Fibroblast of the conjunctiva (primary cell): ENCODE measurements at places on chromosomes 7 and 10.

DNA sequence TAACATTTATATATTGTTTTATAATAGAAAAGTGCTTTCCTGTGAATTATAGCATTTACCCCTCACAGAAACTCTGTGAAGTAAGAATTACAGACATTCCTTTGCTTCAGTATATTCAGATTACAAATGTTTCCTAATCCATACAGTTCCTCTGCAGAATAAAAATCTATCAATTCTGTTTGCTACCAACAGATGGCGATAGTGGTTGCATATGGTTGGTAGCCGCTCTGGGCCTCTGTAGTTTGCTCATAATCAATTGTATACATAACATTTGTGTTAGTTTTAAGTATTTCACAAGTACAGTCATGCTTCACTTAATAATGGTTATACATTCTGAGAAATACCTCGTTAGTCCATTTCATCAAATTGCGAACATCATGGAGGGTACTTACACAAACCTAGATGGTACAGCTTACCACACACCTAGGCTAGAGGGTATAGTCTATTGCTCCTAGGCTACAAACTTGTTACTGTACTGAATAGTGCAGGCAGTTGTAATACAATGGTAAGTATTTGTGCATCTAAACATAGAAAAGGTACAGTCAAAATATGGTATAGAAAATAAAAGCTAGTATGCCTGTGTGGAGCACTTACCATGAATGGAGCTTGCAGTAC, 94.4 kb upstream of the STEAP4 start:
- DNase-seq: no peak

GRCh38 chr7:28142650-28143049, 37.9 kb downstream of the JAZF1 start:
- no peak for DNase-seq

DNA sequence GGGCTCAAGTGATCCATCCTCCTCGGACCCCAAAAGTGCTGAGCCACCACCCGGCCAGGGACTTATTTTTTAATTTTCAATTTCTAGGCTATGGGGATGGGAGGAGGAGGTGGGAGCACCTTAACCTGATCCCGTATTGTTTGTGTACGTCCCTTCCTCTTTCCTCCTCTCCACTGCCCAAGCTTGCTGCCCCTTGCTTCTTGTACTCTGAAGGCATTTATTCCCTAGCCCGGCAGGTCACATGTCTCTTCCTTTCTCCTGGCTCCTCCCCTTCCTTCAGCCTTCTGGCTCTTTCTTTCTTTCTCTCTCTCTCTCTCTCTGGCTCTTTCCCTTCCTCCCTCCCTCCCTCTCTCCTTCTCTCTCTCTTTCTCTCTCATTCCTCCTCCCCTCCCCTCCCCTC, 56.0 kb downstream of the COL26A1 start:
- DNase-seq: no peak

- no peak for DNase-seq
Measured at GRCh38 chr10:59997827-59998525, 91.6 kb upstream of the CCDC6 start.

- no peak for DNase-seq
Measured at GRCh38 chr10:118767297-118768040, 12.7 kb upstream of the CACUL1 start.

GRCh38 chr10:29969255-29970011, 90.0 kb downstream of the JCAD start:
- DNase-seq: no peak

DNA sequence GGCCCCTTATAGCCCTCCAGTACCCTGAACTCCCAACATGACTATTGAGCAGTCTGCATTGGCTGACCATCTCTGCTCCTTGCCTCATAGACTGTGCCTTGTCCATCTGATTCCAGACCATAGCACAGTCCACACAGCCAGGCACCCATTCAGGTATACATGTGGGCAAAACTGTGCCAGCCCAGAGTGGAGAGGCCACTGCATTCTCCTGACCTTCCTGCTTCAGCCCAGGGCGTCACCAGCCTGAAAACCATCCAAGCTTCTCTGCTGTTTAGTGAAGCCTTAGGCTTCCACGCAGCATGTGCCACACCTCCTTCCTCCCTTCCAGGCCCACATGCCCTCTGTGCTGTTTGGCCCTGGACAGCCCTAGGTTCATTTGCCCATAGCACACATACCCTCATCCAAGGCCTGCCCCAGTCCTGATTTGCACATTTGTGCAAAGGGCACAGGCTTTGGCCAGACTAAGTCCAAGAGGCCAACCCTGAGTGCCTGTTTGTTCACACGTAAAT, 10.5 kb downstream of the DDX56 start:
- DNase-seq: no peak

- no peak for DNase-seq
Measured at GRCh38 chr10:124020981-124021815, 72.2 kb downstream of the CHST15 start.

DNA sequence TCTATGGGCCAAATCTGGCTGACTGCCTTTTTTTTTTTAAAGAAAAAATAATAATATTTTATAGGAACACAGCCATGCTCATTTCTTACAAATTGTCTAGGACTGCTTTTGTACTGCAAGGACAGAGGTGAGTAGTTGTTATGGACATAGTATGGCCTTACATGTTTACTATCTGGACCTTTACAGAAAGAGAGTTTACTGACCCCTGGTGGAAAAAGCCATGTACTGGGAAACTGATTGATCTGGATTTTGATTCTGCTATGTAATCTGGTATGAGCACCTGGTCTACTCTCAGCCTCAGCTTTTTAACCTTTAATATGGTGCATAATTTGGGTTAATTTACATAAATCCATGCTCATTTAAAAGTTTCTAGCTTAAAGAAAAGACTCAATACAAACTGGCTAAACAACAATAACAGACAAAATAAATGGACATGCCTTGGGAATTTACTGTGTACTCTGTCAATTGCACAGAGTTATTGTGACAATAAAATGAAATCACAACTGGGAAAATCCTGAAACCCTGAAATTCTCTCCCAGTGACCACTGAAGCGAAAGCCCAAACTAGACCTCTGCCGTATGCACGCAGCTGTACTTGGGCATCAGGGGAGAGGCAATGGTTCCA, 260.7 kb downstream of the BMPER start:
- DNase-seq: peak; percentile 41

DNA sequence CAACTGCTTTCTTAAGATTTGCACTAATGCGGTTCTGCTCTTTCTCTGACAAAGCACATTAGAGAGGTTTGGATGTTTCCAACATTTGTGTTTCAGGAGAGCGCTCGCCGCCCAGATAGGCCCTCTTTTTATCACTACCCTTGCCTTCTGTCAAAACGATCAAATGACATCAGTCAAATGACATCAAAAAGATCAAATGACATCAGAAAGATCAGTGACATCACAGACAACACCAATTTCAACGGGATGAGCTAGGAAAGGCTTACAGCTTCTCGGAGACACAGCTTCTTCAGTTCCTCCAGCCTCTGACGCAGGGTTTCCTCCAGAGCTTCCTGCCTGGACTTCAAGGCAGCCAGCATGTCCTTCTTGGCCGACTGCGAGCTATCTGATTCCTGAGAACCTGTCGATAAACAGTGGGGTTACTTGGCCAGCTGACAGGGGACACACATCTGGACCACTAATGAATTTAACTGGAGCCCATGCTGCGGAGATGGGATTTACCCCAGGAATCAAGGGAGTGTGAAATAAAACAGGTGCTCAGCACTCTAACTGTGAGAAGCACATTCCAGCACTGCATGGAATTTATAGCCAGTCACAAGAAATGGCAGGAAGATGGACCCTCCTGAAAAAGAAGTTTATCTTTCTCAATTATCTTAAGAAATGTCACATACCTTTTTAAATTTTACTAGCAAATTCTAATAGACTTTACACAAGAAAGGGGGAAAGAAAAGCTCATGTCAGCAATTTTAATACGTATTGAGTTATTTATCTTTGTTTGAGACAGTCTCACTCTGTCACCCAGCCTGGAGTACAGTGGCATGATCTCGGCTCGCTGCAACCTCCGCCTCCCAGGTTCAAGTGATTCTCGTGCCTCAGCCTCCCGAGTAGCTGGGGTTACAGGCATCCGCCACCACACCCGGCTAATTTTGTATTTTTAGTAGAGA, 88.2 kb downstream of the PRPF18 start:
- DNase-seq: no peak

- no peak for DNase-seq
Measured at GRCh38 chr10:48659790-48660189, 24.9 kb upstream of the WDFY4 start.

- DNase-seq: no peak
Measured at GRCh38 chr10:25704622-25705021, 229.4 kb upstream of the MYO3A start.

DNA sequence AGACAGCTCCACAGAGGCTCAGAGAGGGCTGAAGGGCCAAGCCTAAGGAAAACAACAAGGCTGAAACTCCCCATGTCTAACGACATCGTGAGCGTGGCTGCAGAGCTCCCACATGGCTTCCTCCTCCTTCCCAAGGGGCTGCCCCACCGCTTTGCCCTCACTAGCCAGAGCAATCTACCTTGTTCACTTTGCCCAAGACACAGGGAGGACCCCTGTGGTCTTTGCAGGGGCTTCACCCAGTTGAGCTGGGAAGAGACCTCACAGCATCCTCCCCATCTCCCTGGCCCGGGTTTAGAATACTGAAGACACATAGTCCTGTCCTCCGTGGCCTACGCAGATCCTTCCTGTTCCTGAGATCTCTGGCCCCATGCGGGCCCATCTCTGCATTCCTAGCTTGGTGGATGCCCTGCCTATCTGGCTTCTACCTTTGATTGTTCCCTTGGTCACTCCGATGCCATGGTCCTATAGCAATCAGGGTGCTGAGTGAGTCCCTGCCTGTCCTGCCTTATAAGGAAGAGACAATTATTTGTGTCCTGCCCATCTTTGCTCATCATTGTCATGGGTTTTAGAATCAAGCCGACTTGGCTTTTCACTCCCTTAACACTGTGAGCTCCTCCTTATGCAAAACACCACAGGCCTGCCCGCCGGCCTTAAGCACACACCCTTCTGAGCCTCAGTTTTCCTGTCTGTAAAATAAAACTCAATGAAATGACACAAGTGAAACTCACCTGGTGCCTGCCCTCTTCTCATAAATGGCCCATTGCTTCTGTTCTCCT, 73.2 kb downstream of the PARP12 start:
- no peak for DNase-seq

- no peak for DNase-seq
Measured at GRCh38 chr7:100191775-100192174, 14.1 kb downstream of the STAG3 start.

GRCh38 chr7:74403521-74404387, 50.0 kb upstream of the GTF2IRD1 start:
- DNase-seq: no peak

- DNase-seq: no peak
Measured at GRCh38 chr10:132786476-132786883, 533 bp upstream of the NKX6-2 start.

DNA sequence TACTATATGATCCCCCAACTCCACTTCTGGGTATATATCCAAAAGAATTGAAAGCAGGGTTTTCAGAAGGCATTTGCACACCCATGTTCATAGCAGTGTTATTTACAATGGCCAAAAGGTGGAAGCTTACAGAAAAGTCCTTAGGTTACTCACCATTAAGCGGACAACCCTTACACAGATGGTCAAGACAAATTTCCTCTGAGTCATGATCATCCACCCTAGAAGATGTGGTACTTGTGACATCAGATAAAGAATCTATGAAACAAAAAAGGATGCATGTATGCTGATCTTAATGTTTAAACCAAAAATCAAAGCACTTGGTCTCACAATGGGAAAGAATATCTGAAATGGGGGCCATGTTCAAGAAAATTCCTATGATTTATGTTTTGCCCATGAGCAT, 31.1 kb downstream of the ZC3HAV1 start:
- no peak for DNase-seq

- DNase-seq: no peak
Measured at GRCh38 chr7:151859111-151859947, 17.6 kb downstream of the PRKAG2 start.

DNA sequence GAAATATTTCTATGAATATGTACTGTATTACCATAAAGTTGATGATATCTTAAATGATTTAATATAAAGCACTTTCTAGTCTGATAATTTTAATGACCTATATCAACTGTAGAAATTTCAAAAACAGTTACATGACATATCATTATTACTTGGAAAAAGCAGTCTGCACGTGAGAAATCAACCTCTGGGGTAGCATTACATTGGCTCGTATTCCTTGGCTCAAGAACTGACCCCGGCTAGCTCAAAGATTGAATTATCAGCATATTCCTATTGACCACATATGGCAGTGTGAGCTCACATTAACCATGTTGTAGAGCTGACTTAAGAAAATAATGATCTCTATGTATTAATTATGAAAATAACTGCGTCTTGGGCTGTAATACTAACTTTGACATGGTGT, 139.3 kb downstream of the PTN start:
- DNase-seq: no peak

DNA sequence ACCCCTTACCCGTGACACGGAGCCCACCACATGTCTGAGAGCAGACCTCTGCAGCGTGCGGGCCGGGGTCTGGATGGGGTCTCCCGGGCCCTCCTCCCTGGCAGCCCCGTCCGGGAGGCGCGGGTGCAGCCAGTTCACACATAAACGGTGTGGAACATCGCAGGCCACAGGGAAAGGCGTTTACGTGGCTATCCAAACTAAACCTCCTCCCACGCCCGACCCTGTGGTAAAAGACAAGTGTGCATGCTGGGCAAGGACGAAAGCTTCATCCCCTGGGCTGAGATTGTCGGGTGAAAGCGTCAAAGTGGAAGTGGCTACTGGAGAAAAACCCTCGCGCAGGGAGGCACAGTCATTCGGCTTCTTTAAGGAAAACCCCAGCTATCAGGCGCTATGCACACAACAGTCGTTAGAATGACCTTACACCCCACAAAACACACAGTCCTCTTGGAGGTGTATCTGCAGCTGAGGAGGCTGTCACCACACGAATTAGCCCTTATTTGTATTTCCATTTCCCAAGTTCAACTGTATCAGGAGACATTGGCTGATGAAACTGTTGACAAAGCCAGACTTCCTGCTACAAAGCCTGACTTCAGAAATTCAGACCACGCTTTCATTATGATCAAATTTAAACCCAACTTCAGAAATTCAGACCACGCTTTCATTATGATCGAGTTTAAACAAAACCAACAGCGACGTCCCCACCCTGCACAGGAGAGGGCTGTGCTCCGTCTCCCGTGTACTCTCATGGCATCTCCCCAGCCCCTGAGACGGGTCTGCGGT, 15.3 kb downstream of the GPER1 start:
- DNase-seq: no peak

GRCh38 chr7:141001122-141001521, 13.6 kb downstream of the MRPS33 start:
- DNase-seq: no peak

DNA sequence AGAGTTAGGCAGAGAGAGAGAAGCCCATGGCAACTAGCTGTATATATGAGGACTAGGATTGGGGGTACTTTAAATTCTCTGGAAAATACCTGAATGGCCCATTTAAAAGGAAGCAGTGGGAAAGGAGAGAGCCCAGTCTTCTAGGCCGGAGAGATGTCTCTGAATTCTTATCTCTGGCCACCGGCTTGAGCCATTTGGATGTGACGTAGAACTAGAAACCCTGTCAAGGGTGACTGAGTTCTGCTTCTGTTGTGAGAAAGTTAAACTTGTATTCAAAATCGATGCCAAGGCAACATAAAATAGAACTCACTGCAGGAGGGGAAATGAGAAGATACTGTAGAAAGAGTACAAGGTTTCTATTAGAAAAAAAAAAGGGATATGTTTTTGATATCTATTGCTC, 6.3 kb upstream of the GSTK1 start:
- DNase-seq: no peak
